ENCODE measurements at places on chromosomes 1 and 21. TPM values are rescaled to one million over a fixed set of nuclear protein-coding genes. Genes with fewer than 3 reads are reported as not detected.

KCNJ9 gene
- 0.08 TPM for total RNA-seq

DNA sequence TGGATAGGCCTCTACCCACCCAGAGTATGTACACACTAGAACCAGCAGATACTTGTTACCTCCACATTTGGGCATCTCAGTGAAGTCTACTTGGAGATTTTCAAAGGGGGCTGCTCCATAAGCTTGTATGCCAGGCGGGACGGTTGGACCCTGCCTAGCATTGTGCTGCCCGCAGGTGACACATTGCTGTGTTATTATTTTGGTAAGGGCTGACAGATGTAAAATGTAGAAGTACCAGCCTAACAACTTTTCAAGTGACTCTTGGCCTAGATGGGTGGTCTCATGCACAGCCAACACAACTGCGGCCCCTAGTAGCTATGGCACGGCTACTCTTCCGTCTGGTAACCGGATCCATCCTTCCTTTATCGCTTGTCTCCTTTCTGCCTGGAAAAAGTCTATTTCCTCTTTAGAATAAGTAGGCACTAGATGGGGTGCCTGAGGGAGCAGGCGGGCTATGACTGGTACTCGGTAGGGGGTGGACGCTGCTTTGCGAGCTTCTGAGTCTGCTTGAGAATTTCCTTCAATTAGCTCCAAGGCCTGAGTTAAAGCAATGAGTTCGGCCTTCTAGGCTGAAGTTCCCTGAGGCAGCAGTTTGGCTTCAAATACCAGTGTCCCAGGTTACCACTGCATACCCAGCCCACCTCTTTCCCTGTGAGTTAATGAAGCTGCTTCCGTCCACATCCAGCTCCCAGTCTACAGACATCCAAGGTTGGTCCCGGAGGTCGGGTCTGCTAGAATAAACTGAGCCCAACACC lies 405.3 kb downstream of the TGFB2 start:
- DNase-seq, result no peak

DNA sequence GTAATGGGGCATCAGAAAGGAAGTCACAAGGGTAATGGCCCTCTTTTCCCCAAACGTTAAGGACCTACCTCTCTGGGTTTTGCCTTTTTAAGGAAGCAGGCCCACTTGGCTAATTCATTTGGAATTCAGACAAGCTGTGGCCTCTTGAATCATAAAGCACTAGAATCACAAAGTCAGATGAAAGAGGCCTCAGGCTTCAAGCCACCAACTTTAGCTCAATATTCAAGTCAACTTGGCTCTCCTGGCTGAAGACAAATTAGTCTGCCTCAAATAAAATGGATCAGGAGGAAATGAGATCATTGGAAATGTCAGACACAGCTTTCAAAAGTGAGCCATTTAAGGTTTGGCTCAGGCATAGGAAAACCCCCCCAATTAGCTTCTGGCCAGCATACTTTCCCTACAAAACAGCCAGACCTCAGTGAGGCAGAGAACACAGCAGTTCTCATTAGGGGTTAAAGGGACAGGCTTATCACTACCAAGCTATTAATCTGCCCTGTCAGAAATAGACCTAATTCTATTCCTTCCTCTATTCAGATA lies 34.3 kb downstream of the SLC35D1 start:
- DNase-seq, result peak; percentile 92

DNA sequence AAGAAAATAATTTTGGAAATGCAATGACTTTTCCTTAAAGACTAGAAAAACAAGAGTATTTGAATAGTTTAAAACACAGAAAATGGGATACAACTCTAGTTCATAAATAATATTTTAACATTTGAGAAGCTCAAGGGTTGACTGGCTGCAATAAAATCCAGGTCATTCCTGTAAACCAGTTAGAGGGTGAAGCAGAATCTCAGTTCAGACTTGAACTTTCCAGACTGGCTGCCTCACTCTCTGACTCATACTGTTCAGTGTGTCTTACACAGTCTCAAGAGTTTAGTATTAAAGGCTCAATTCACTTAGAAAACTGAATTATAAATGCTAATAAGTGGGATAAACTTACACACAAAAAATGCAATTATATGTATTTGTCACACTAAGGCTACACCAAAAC lies 89.9 kb downstream of the RAVER2 start:
- peak; percentile 58 for DNase-seq

GRCh38 chr1:78673120-78673519 lies 23.5 kb downstream of the IFI44 start:
- DNase-seq, result no peak

AKR7A3 gene
- total RNA-seq, result 0.36 TPM

TMPRSS3 gene
- not detected for total RNA-seq

OR2T35 gene
- not detected for total RNA-seq

DNA sequence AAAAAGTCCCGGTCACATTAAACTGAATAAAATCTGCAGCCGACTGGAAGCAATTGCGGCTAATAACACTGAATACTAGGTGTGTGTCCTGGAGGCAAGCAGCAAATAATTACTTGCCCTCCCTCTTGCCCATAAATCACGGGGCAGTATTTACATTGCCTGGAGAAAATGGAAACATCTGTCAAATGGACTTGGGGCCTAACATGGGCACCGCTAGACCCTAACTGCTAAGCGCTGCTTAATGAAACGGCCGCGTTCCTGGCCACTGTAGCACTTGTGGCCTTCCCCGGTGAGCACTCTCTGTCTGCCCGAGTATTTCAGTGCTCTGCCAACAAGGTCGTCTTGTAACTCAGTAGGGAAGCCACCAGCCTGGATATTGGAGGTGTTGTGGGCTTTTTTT lies 23.9 kb upstream of the KNCN start:
- DNase-seq, result no peak

- no peak for DNase-seq
Observed at GRCh38 chr1:213921712-213922111, 66.1 kb upstream of the PROX1 start.

GRCh38 chr1:115086176-115086830 lies 3.0 kb downstream of the TSPAN2 start:
- DNase-seq, result no peak

DPT gene
- 8.8 TPM for total RNA-seq

DENND2C gene
- 5.3 TPM for total RNA-seq

GRCh38 chr1:194215448-194215847 lies 1029.0 kb upstream of the B3GALT2 start:
- DNase-seq, result no peak

GRCh38 chr1:89260566-89261255 lies 11.9 kb downstream of the GBP5 start:
- DNase-seq, result no peak

DNA sequence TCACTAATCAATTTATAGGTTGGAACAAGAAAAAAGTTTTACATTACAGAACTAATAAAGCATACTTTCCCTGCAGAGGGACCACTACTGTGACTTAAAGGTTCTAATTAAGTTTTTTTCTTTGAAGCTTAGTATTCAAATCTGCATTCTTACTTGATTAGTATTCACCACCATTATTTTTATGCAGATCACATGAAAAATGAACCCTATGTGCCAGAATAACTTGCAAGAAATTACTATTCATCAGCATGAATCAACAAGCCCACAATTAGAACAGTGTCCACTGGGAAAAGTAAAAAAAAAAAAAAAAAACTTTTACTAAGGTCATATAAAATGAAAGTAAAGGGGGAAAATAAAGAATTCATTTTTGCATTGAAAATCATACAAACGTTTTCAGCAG lies 90.8 kb downstream of the SMYD3 start:
- DNase-seq, result no peak

DNA sequence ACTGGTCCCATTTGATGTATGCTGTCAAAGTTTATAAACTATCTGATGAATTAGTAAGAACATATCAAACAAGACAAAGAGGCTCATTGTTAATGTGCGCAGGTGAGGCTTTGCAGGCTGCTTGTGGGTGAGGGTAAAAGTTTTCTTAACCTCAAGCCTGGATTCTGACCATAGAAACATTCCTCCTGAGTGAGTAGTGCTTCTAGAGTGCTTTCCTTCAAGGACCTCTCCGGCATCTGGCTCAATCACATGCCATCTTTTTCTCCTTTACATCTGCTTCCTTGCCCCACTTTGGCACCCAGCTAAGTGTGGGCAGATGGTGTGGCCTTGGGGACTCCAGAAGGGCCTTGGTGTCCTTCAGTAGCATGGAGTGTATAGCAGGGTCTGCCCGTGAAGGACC lies 104.0 kb downstream of the ROR1 start:
- peak; percentile 66 for DNase-seq

- DNase-seq, result no peak
Observed at GRCh38 chr1:15959827-15960446, 16.0 kb downstream of the ZBTB17 start.

UBE2U gene
- not detected for total RNA-seq

SYCP1 gene
- not detected for total RNA-seq

DNA sequence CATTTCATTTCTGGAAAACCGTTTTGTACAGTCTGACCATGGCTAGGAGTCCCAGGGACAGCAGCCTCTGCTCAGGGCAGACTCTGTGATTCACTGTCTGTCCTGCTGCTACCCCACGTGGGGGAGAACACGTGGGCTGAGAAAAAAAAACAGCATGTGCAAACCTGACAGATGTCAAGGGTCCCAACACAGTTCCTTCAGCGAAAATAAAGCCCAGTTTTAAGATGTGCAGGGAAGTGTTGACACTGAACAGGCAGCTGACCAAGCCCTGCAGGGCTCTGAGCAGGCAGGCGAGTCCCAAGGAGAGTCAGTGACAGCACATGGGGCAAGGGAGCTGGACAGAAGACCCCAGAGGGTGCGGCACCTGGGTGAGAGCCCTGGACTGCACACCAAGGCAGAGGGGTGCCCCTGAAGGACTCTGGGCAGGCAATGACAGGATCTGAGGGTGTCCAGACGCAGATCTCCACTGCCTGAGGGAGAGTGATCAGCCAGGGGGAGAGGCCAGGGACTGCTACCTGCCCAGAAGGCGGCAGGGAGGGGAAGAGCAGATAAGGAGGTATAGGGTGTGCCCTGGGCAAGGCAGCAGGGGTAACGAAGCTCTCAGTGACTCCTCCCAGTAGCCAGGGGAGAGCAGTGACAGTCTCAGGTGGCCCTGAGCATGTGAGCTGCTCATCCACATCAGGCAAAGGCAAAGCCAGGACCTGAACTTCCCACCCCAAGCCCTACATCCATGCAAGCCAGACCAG lies 5.1 kb upstream of the SPATC1L start:
- DNase-seq, result peak; percentile 13

DNA sequence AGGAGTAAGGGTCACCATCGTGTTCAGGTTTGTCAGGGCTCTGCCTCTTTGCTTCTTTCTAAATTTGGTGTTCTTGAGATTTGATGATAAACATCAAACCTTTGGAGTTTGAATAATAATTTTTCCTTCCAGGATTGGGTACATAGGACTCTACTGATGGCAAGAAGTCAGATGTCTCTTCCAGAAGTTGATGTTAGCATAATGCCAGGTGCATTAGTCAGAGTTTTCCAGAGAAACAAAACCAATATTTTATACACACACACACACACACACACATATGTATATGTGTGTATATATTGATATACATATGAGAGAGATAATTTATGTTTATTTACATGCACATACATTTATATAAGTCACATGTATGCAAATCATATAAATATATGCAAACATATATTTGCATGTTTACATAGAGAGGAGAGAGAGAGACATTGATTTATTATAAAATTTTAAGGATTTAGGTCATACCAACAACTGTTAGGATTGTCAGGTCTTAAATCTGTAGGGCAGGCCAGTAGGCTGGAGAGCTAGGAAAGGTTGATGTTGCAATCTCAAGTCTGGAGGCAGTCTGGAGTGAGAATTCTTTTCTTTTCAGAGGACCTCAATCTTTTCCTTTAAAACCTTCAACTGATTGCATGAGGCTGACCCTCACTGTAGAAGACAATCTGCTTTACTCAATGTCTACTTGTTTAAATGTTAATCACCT lies 199.2 kb downstream of the HLX start:
- peak; percentile 41 for DNase-seq

DNA sequence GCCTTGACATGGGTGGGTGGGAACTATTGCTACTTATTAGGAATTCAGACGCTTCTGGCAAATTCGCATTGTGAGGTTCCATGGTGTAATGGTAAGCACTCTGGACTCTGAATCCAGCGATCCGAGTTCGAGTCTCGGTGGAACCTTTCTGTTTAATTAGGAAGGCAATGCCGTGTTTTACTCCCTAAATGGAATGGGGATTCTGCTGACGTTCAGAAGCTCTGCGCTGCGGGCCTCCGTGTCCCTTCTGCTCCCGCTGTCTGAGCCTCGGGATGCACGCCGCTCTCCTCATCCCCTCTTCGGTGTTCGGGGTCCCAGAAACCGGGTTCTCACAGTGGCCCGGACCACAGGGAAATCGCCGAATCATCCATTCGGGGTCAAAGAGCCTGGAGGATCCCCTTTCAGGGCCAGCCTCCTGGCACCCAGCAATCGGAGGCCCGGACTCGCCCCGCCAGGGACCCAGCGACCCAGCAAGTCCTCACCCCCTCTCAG lies 280.3 kb downstream of the FAM72C start:
- DNase-seq, result peak; percentile 4

PCSK9 gene
- total RNA-seq, result 2.5 TPM

DNA sequence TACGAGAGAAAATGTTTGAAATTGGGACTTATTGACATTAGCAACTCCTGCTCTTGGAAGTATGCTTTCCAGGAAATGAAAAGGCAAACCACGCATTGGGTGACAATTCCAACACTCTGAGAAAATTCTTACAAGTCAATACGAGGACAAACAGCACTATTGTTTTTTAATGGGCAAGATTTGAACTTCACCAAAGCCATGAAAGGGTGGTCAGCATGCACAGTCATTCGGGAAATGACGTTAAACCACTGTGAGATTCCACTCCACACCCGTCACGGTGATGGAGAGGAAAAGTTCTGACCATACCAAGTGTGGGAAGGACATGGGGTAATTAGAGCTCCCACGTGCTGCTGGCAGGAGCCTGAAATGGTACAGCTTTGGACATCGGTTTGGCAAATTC lies 12.2 kb upstream of the PRXL2B start:
- DNase-seq, result peak; percentile 8

DNA sequence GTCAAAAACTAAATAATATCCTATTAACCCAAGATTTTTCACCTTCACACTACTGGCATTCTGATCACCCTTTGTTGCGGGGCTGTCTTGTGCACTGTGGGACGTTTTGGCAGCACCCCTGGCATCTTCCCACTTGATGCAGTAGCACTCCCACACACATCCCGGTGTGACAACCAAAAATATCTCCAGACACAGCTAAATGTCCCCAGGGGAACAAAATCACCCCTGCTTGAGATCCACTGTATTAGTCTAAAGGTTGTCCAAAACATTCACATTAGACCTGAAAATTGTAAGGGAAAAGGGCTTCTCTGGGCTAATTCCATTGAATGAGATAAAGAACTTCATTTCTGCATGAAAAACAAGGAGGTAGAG lies 37.8 kb downstream of the PLEKHO1 start:
- DNase-seq, result no peak

- DNase-seq, result no peak
Observed at GRCh38 chr1:230138561-230139239, 71.7 kb downstream of the GALNT2 start.

RNF19B gene
- 8.5 TPM for total RNA-seq

LY9 gene
- total RNA-seq, result 0.25 TPM

All from fibroblast of the aortic adventitia (primary cell).